Germinal center (tissue), 1 donor: ENCODE measurements at places on chromosomes 11 and 22.
A peak's percentile ranks its signal among the peaks of the same experiment; 100 is the strongest.

GRCh38 chr22:30094804-30095203, 14.5 kb downstream of the HORMAD2 start:
- DNase-seq, result no peak

GRCh38 chr11:6611092-6611962, 689 bp downstream of the TAF10 start:
- DNase-seq, result peak; percentile 21

- DNase-seq, result no peak
Observed at GRCh38 chr11:100528872-100529416, 158.1 kb upstream of the ARHGAP42 start.

GRCh38 chr22:35568751-35569739, 28.4 kb downstream of the RASD2 start:
- no peak for DNase-seq

DNA sequence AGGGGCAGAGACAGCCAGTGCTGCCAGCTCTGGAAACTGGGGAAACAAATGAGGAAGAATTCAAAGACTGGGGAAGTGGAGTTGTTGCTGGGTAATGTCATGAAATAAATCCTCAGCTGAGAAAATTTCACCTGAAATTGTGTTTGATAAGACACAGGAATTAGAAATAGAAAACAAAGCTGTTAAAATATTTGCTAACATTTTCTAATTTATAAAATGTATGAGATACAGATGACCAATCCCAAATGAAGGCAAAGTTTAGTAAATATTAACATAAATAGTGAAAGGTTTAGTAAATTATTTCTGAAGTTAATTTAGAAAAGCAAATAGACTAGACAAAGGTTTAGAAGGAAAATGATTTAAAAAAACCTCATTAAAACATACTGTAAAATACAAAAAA, at the start of gene OR56A5:
TSS of gene OR56A5 (minus strand) at position 101 of the 400 bp plus-strand sequence. CDS start at position 101, 0 bp downstream.
- DNase-seq, result no peak

DNA sequence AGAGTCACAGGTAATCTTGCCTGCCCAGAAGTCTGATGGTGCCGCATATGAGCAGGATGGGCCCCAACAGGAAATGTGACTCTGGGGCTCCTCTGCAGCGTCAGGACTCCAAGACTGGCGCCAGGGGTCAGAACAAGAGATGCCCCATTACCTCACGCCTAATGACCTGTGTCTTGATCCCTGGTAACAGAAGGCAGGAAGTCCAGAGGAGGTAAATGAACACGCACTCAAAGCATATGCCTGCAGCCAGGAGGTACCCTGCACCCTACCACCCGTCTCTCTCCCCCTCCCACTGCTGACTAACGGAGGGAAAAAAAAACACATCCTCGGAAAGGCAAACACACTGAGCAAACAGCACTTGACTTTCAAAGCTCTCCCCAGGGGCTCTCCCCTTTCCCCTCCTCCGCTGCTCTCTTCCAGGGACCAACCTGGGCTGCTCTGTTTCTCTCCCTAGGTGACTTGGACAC, 37.3 kb downstream of the ABCC8 start:
- no peak for DNase-seq

DNA sequence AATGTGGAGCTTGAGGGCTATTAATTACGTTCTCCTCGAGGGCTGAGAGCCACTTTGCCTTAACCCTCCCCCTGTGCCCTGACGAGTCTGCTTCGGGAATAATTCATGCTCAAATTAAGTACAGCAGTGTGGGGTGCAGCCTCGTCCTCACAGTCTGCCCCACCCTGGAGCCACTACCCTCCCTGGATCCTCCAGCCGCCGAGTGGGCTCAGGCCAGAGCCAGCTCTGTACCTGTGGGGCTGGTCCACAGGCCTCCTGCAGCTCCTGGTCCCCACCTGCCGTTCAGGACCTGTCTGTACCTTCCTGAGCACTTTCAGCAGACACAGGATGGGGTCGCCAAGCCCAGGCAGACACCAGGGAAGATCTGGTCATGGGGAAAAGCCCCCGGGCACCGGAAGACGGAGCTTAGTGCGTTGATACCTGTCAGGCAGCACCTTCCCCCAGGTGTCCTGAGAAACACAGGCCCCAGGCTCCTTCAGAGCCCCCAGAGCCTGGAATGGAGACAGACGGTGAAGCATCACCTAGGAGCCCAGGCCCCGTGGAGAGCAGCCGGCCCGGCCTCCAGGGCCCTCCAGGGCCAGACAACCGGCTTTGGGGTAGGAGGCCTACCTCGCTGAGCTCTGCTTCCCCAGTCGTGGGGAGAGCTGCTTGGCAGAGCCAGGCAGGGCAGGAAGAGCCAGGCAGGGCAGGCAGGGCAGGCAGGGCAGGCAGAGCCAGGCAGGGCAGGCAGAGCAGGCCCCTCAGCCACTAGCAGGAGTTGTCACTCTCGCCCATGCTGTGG, 9.7 kb downstream of the TSPAN32 start:
- no peak for DNase-seq

DNA sequence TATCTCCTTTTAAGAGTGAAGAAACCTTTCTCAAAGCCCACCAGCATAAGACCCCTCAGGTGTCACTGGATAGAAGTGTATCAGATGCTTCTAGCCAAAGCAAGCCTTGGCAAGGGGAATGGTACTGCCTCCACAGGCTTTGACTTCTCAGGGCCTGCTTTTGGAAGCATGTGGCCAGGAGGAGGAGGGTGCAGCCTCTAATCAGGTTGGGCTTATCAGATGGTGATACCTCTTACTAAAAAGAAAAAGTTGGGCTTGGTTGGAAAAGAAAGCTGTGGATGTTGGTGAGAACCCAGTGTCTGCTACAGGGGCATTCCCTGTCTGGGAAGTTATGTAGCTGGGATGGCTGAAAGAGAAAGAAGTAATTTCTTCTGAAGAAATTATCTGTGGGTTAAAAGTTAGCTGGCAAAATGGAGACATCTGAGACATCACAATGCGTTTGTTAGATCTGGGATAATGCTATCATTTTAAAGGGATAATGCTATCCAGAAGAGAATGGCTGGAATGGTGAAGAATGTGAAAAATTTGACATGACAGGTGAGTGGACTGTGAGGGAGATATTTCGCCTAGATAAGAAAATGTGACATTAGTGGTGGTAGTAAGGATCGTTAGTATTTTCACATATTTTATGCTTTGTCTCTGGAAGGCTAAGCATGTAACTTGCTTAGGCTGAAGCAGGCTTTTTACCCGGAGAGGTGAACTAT, 7.2 kb downstream of the APLP2 start:
- no peak for DNase-seq

GRCh38 chr22:22362936-22363335, 118.3 kb downstream of the VPREB1 start:
- DNase-seq, result no peak

GRCh38 chr11:134662629-134663360, 250.8 kb upstream of the B3GAT1 start:
- no peak for DNase-seq

GRCh38 chr11:110272919-110273318, 23.5 kb downstream of the RDX start:
- no peak for DNase-seq

DNA sequence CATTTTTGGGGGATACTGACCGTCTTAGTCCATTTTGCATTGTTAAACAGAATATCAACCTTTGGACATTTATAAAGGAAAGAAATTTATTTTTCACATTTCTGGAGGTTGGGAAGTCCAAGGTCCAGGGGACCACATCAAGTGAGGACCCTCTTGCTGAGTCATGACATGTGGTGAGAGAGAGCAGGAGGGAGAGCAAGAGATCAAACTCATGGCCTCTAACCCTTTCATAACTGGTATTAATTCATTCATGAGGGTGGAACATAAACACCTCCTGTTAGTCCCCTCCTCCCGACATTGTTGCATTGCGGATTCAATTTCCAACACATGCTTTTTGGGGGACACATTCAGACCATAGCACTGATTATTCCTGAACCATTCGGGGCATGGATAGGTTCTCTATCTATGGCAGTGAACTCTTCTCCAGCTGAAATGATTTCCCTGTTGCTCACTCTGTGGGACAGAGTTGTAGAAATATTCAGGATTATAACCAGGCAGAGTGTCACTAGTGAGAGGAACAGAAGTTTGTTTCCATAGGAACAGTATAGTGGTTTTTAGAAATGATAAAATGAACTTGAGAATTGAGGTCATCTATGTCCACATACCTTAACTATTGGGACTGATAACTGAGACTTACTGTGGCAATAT, 88.2 kb upstream of the OR9Q1 start:
- no peak for DNase-seq

DNA sequence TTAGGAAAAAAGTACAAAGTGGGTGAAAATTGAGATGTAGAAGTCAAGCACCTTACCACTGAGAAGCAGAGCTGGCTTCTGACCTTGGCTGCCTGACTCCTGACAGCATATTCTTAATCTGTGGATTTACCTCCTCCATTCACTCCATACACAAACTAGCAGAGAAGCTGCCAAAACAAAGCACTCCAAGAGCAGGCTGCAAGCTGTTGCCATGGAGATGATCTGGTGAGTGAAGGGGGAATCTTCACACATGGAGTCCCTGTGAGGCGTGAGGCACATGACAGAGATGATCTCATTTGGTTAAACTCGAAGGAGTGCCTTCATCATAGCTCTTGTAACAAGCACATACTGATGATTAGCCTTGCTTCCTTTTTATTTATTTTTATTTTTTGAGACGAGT, 16.1 kb downstream of the COMMD9 start:
- DNase-seq, result no peak
